Upper lobe of right lung (tissue), 1 donor: ENCODE measurements at places on chromosomes 7 and 10.

GRCh38 chr10:22714479-22715289 lies at the start of gene PIP4K2A:
Gene PIP4K2A (minus strand): TSS chr10:22714578. CDS start chr10:22714326, 252 bp downstream.
- peak; percentile 91 for DNase-seq

DNA sequence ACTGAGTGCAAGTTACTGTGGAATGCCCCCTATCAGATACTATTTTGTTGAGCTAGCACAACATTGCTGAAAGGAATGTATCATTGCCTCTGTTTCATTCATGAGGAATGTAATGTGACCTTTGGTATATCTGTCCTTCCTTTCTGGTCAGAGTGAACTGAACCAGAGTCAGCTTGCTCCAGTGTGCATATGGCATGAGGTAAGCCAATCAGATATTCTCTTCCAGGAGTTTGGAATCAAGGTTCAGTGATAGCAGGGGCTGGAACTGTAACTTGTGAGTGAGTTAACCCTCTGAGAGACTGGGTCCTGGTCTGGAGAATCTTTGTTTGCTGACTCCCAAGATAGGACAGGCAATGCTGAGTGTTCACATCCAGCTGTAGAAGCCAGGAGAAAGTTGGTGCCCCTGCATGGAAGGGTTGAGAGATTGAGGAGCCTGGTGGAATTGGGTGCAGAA lies 45.3 kb upstream of the OSBPL3 start:
- DNase-seq = no peak

- no peak for DNase-seq
Measured at GRCh38 chr7:147982307-147982706, 608.3 kb upstream of the C7orf33 start.

- DNase-seq = no peak
Measured at GRCh38 chr7:94129443-94130140, 125.4 kb upstream of the BET1 start.

DNA sequence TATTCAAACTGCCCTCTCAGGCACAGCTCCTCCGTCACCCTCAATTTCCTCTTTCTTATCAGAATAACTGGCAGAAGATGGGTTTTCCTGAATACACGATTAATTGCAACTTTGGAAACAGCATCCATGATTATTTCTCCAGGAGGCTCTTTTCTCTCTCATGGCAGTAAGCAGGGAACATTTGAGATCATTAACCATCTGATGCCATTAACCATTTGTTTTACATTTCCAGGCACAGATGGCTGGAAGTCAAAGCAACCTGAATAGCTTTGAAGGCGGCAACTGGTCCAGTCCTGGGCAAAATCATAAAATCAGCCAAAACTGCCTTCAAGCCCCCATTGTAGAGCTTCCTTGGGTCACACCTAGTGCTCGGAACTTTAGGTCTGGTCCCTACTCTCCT lies 289.5 kb upstream of the AOAH start:
- no peak for DNase-seq

DNA sequence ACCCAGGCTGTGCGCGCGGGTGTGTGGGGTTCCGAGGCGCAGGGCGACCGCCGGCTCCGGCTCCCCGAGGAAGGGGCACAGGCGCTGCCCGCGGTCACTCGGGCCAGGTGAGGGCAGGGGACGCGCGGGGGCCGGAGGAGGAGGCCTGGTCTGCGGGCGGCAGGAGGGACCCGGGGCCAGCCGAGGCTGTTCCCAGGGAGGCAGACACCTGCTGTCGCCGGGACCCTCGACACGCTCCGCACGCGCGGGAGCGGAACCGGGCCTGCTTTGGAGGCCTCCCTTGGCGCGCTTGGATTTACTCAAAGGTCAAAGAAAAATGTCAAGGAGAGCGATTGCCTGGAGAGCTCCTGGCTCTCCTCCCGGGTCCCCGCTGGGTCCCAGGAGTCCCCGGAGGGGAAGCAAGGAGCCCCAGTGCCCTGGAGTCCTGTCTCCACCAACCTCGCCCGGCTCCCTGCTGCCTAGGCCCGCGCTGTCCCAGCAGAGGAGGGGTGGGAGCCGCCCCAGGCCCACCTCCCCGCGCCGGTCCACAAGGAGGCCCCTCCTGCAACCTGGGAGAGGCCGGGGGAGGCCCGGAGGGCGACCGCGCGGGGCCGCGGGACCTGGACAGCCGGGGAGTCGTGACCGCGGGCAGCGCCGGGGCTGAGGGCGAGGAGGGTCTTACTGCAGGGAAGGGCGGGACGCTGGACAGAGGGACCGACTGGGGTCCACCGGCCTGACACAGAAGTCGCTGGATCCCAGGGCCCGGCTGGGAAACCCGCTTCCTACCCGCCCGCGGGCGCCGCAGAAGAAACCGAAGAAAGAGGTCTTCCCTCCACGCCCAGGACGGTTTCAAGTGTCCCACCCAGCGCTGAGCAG lies 348.9 kb downstream of the DNAJB6 start:
- DNase-seq = peak; percentile 60

DNA sequence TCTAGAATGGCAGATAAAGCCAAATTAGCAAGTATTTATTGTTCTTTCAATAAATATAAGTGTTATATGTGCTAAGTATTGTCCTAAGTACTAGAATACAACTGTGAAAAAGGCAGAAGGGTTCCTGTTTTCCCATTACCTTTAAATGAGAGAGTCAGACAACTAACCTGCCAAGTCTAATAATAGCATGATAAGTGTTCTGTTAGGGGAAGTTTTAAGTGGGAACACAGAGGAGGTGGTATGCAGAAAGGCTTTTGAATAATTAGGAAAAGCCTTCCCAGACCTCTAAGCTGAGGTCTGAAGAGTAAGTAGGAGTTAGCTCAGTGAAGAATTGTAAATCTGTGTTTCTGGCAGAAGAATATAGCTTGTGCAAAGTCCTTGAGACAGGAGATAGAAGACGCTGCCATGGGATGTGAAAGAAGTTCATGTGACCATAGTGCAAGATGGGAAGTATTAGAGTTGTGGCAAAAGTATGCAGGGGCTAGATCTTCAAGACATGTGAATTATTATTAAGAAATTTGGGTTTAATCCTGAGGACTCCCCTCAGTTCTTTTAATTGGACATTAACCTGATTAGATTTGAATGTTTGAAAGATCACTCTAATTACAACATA lies 12.5 kb downstream of the SHOC2 start:
- DNase-seq = no peak

DNA sequence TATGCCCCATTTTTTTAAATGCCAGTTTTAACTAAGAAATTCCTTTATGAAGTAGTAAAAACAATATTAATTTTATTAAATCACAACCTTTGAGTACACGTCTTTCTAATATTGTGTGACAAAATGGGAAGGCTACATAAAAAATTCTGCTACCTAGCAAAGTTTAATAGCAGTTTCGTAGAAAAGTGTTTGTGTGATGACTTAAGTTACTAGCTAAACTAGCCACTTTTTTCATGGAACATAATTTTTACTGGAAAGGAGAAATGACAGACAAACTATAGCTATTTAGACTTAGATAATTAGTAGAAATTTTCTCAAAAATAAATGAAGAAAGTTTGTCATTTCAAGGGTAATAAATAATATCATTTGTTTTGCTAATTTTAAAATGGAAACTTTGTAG lies 153.1 kb downstream of the GPAM start:
- DNase-seq = no peak

- no peak for DNase-seq
Measured at GRCh38 chr10:124025660-124026588, 67.5 kb downstream of the CHST15 start.

DNA sequence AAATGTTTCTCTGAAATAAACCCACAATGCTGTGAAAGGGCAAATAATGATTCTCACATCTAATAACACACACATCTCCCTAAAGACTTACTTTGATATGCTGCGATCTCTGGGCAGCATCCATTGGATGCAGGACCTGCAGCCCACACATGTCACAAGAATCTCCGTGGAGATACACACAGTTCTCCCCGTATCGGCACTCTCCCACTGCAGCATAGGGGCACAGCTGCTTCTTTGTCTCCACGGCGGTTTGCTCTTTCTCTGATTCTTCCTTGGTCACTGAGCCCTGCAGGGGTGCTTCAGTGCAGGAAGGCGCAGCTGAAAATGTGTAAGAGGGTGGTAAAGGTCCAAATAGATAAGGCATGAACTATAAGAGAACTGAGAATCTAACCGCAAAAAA lies 20.4 kb downstream of the MKRN1 start:
- no peak for DNase-seq

DNA sequence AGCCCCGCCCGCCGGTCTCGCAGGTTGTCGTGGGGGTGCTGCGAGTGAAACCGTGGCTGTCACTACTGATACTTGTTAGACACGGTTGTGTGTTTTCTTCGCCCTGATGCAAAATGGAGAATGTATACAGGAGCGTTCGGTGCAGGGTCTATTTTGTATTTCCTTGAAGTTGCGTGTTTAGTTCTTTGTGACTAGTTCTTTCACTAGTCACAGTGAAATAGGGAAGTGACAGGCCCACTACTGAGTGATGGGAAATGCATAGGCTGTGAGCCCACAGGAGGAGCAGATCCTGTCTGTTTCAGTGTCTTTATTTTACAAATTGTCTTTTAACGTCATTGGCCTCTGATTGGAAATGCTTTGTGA lies 675 bp downstream of the ABRAXAS2 start:
- no peak for DNase-seq

DNA sequence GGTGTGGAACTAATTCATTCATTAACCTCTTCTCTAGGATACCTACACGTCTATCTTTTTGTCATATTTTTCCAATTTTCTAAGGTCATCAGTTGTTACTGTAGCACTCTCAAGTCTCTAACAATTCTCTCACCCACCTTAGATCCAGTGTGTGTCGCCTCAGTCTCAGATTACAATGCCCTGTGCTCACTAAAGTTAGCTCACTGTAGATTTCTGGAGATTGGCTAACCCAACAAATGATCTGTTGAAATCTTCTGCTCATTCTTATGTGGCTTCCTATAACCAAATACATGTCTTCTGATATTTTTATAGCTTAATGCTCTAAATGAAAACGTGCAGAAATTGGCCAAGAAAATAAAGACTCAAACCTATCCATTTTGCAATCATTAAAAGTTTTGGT lies 142.6 kb downstream of the SLC25A13 start:
- DNase-seq = no peak

GRCh38 chr10:34175121-34175520 lies 640.0 kb downstream of the PARD3 start:
- no peak for DNase-seq

- no peak for DNase-seq
Measured at GRCh38 chr10:62002753-62003152, 101.3 kb downstream of the ARID5B start.

DNA sequence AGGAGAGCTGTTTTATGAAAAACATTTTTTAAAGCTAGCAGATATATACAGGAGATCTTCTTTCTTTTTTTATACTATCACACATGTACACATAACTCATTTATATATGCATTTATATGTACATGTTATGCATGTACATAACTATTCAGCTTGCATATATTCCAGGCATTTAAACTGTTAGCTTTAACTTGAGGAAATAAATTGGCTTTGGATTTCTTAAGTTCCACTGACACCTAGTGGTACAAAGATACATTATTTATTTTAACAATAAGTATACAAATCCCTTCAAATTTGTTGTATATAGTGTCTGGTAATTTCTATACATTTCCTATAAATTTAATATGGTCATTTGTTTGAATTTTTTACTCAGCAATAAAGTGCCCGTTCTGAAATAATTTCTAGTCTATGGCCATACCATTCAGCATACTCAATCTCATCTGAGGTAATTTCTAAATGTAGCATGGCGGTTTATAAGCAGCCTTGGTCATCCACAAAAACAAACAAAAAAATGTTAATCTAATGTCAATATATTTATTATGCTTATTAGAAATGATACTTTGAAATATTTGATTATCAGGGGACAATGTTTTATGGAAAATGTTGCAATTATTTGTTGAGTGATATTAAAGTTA lies 11.6 kb downstream of the ZDHHC6 start:
- DNase-seq = no peak

DNA sequence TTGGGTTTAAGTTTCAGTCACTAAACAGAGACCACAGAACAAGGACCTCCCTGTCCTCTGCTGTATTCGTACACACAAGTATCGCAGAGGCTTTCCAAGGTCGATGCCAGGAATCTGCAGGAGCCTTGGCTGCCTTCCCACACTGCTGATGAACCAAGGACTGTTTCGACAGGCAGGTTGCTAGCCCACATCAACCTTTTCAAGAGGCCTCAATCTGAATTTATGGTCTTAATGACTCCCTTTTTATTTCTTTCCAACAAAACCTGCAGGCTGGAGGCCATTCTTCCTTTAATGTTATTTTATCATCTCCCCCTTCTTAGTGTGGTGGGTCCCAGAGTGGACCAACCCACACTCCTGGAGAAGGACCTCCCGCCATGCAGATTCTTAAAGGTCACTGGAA lies 45.6 kb downstream of the JCAD start:
- no peak for DNase-seq

DNA sequence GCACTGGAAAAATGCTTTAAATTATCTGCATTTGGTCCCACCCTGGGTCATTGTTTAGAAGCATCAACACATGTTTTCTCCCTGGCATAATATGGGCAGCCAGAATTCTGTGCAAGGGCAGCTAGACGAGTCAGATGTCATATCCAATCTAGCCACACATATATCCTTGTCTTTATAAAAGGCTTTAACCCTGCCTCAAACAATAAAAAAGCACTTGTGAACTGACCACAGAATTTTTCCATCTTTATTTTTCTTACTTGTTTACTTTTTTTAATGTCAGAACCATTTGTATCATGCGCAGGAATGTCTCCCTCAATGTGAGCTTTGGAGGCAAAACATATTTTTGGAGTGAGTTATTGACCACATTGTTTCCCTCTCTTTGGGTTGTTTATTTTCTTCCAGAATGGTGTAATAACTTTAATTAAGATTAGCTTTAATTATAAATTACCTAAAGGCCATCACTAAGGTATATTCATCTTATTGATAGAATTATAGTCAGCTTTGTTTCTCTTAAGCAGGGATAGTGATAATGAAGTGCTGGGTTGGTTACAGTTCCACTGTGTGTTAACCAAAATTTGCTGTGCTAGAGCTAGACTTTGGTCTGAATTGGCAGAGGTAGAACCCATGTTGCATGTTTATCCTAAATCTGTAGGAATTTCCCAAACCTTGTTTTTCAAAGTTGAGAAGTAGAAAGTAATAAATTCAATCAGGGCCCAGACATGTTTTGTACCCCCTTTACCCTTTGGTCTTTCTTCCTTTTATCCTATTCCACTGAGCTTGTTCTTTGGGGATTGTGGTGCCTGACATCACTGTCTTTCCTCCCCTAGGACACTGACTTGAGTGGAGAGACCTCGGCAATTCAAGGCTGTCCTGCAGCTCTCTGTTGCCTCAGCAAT lies 1078.4 kb downstream of the KCNMA1 start:
- no peak for DNase-seq

GRCh38 chr7:82548141-82548688 lies 104.6 kb upstream of the CACNA2D1 start:
- DNase-seq = no peak

GRCh38 chr10:88182601-88182930 lies 319.1 kb downstream of the PTEN start:
- no peak for DNase-seq

GRCh38 chr10:33791272-33791660 lies 456.8 kb upstream of the NRP1 start:
- no peak for DNase-seq

- peak; percentile 46 for DNase-seq
Measured at GRCh38 chr10:124698545-124699469, 45.4 kb downstream of the FAM53B start.
